GM23248 (cell line): ENCODE measurements at places on chromosomes 7 and 10. TPM values are rescaled to one million over a fixed set of nuclear protein-coding genes. Genes with fewer than 3 reads are reported as not detected.
A peak's percentile ranks its signal among the peaks of the same experiment; 100 is the strongest.

- DNase-seq, result no peak
- no peak overlapping the region for H3K4me3 ChIP-seq
- no peaks in the 10 kb centered on the region for H3K4me1 ChIP-seq
Observed at GRCh38 chr7:121914676-121915279, 41.8 kb downstream of the PTPRZ1 start.

DNA sequence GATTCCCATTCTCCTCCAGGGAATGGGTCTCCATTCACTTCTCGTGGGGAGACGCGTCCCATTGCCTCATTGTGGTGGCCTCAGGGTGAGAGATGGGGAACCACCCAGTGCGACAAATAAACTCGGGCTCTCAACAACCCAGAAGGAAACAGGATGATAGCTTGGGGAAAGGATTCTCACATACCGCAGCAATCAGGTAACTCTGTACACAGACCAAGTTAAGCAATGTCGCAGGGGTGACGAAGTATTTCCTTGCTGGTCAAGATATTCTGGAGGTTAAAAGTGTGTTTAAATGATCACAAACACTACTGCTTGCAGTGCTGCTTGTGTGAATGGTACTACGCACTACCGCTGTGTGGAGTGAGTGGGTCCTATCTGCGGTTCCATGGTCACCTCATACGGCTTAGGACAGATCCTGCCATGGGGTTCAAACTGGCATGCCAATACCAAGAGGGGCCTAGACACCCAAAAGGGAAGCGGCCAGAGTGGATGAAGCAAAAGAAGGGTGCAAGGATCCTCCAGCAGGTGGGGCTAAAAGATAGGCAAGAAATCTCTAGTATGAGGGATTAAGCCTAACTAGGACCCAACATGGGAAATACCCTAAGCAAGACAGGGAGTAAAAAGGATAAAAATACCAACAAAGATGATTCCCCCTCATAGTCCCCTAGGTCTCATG is 143.8 kb upstream of the TMEM106B start:
- H3K27me3 ChIP-seq, result no peaks in the 10 kb centered on the region
- no peak overlapping the region for H3K27ac ChIP-seq
- no peak overlapping the region for H3K4me3 ChIP-seq
- H3K4me1 ChIP-seq, result no peaks in the 10 kb centered on the region
- H3K36me3 ChIP-seq, result no peaks in the 10 kb centered on the region

- peak; percentile 97 for DNase-seq
- no peaks in the 10 kb centered on the region for H3K36me3 ChIP-seq
- peak overlapping the region; percentile 97 for H3K27ac ChIP-seq
- no peaks in the 10 kb centered on the region for H3K27me3 ChIP-seq
- H3K4me3 ChIP-seq, result peak overlapping the region; percentile 32
Observed at GRCh38 chr7:134613623-134614347, 32.9 kb upstream of the BPGM start.

Gene CTNNA3
- not detected in 2 replicates for polyA plus RNA-seq

- H3K36me3 ChIP-seq, result no peaks in the 10 kb centered on the region
- peak; percentile 69 for DNase-seq
Observed at GRCh38 chr10:71999360-72000072, 35.3 kb downstream of the CHST3 start.

Gene OR2A7
- polyA plus RNA-seq, result 0.22 and 0.26 TPM in 2 replicates

- H3K4me1 ChIP-seq, result no peaks in the 10 kb centered on the region
- no peak for DNase-seq
- H3K27me3 ChIP-seq, result no peaks in the 10 kb centered on the region
- no peak overlapping the region for H3K27ac ChIP-seq
- no peak overlapping the region for H3K4me3 ChIP-seq
Observed at GRCh38 chr10:89601728-89602361, 43.2 kb downstream of the PANK1 start.

GRCh38 chr10:28248092-28248491 is 54.8 kb downstream of the MPP7 start:
- H3K4me3 ChIP-seq, result no peak overlapping the region
- DNase-seq, result peak; percentile 33

Gene PCLO
- polyA plus RNA-seq, result 0.04 TPM in 1 of 2 replicates, not detected in the other

Gene CCDC146
- polyA plus RNA-seq, result 0.78 and 0.87 TPM in 2 replicates

GRCh38 chr10:98582363-98582762 is 135.6 kb upstream of the HPS1 start:
- H3K4me3 ChIP-seq, result no peak overlapping the region
- H3K27me3 ChIP-seq, result no peaks in the 10 kb centered on the region
- no peak overlapping the region for H3K27ac ChIP-seq
- H3K4me1 ChIP-seq, result no peaks in the 10 kb centered on the region
- DNase-seq, result no peak
- H3K36me3 ChIP-seq, result no peaks in the 10 kb centered on the region

Gene OTUD1
- 2.1 and 2.9 TPM in 2 replicates for polyA plus RNA-seq

DNA sequence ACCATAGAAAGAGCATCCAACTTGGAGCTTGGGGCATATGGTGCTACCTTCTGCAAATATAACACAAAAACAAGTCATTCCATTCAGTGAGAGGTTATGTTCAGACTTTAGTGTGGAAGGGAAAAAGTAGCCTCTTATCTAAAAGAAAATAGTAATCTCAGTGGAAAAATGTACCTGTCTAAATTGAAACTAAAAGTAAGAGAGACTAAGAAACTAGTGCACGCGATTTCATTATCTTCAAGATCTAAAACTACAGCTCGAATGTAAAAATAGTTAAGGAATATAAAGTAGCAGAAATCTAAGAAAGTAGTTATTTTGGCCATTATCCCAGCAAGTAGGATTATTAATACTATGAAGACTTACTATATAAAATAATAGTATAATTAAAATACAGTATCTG is 233.0 kb upstream of the PPP1R3A start:
- H3K4me3 ChIP-seq, result no peak overlapping the region
- no peak for DNase-seq
- no peak overlapping the region for H3K27ac ChIP-seq

Gene GPR146
- polyA plus RNA-seq, result 4.3 and 5.1 TPM in 2 replicates

Gene CASTOR2
- polyA plus RNA-seq, result 0.70 and 2.9 TPM in 2 replicates

Gene SP8
- polyA plus RNA-seq, result not detected in 2 replicates

Gene GPR85
- polyA plus RNA-seq, result 1.3 and 1.8 TPM in 2 replicates

DNA sequence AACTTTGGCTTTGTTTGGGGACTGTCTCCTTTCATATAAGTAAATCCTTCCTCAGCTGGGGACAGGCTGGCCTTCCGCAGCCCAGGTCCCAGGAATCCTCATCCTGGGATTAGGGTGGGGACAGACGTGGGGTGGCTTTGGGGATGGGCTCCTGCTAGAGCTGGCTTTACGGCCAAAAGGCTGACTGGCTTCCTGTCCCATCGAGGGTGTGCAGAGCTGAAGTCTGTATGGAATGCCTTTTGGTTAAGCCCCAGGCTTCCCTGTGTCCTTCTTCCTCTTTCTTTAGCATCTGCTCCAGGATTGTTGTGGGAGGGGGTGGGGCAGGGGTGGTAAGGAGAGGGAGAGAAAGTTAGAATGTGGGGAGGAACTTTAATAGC is 59.4 kb upstream of the AQP1 start:
- H3K27me3 ChIP-seq, result no peaks in the 10 kb centered on the region
- DNase-seq, result peak; percentile 44
- H3K27ac ChIP-seq, result peak overlapping the region; percentile 56
- H3K4me1 ChIP-seq, result peaks cover 15% of the 10 kb centered on the region
- H3K36me3 ChIP-seq, result no peaks in the 10 kb centered on the region

DNA sequence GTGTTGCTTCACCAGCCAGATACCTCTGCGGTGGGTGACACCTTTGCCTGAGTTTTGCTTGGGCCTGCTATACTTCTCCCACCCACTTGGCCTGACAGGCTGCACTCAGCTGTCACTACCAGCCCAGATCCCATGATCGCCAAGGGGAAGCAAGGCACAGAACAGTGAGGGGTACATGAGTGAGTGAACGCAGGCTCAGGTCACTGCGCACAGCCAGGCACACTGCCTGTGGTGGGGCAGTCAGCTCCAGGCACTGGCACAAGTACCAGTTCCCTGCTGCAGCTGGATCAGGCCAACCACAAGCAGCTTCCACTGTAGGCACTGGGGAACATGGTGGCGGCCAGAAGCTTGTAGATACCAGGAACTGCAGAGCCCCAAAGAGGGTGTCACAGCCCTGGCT is 441.9 kb upstream of the GRM3 start:
- no peak overlapping the region for H3K27ac ChIP-seq
- DNase-seq, result no peak
- no peaks in the 10 kb centered on the region for H3K27me3 ChIP-seq
- no peaks in the 10 kb centered on the region for H3K36me3 ChIP-seq
- no peaks in the 10 kb centered on the region for H3K4me1 ChIP-seq

- no peaks in the 10 kb centered on the region for H3K36me3 ChIP-seq
- DNase-seq, result peak; percentile 14
- no peak overlapping the region for H3K4me3 ChIP-seq
- H3K27me3 ChIP-seq, result no peaks in the 10 kb centered on the region
Observed at GRCh38 chr10:43707770-43708169, 59.1 kb upstream of the ZNF32 start.

GRCh38 chr7:2923886-2924574 is 79.9 kb upstream of the GNA12 start:
- no peaks in the 10 kb centered on the region for H3K4me1 ChIP-seq
- no peaks in the 10 kb centered on the region for H3K36me3 ChIP-seq
- H3K27ac ChIP-seq, result no peak overlapping the region
- peaks cover 11% of the 10 kb centered on the region; the same call in 1 of the 2 replicates for H3K27me3 ChIP-seq
- H3K4me3 ChIP-seq, result no peak overlapping the region

Gene NAT16
- not detected in 2 replicates for polyA plus RNA-seq

DNA sequence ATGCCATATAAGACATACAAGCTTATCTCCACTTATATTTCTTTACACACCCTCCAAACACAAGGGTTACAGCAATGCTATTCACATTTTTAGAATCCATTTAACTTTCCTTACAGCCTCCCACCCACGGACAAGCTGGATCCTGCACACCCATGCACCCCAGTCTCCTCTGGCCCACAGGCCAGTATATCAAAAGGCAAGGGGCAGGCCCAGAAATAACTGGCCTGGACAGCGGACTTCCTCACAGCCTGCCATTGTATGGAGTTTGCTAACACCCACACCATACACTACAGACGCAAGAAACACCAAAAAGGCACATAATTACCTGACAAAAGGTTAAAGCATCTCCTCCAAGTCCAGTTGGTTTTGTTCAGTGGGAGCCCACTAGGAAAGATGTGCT is 12.0 kb downstream of the HOXA4 start:
- DNase-seq, result no peak
- no peaks in the 10 kb centered on the region for H3K27me3 ChIP-seq
- H3K4me1 ChIP-seq, result no peaks in the 10 kb centered on the region

DNA sequence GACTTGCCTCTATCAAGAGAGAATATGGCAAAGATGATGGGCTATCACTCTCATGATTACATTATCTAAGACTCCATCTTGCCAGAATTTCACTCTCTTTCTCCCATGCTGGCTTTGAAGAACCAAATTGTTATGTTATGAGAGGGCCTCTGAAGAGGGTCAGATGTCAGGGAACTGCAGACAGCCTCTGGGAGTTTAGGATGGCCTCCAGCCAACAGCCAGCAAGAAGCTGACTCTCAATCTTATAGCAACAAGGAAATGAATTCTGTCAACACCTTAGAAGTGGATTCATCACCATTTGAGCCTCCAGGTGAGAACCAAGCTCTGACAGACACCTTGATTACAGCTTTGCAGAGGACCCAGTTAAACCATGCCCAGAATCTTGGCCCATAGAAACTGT is 33.6 kb downstream of the ZNF22 start:
- H3K4me1 ChIP-seq, result no peaks in the 10 kb centered on the region
- no peak overlapping the region for H3K27ac ChIP-seq
- no peaks in the 10 kb centered on the region for H3K27me3 ChIP-seq
- no peak for DNase-seq

GRCh38 chr10:49189422-49189821 is 1.2 kb upstream of the TMEM273 start:
- DNase-seq, result no peak
- peaks cover 4% of the 10 kb centered on the region; the same call in 1 of the 2 replicates for H3K27me3 ChIP-seq
- H3K4me1 ChIP-seq, result no peaks in the 10 kb centered on the region
- no peak overlapping the region for H3K4me3 ChIP-seq
- H3K36me3 ChIP-seq, result no peaks in the 10 kb centered on the region

Gene ZNF804B
- polyA plus RNA-seq, result not detected in 2 replicates

DNA sequence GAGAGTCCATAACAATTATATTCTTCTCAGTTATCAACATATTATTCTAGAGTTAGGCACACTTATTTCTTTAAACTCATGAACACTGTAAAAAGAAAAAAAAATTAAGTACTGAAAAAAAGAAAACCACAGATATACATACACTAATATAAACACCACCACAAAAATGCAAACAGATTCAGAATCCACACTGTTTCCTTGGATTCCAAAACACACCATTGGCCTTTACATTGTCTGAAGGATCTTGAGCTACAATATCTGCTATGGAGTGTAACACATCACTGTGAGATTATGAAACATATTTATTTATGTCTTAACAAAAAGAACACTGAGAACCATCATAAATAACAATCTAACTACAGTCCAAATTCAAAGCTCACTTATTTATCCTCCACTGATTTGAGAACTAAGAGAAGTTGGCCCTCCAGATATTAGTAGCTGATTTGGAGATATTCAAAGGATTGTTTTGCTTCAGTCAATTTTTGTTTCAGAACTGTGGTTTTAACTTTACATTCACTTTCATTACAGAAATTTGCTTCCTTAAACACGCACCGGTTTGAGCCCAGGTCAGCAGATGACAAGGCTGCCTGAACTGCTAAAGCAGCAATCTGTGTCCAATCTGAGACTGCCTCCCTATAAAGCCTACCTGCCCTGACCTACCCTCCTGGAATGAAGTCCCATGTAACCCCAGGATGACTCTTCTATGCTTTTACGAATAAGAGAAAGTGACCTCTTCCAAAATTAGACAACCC is 47.0 kb upstream of the CDK1 start:
- H3K4me1 ChIP-seq, result no peaks in the 10 kb centered on the region
- H3K27me3 ChIP-seq, result peaks cover 70% of the 10 kb centered on the region
- no peak for DNase-seq
- H3K36me3 ChIP-seq, result no peaks in the 10 kb centered on the region
- no peak overlapping the region for H3K4me3 ChIP-seq

DNA sequence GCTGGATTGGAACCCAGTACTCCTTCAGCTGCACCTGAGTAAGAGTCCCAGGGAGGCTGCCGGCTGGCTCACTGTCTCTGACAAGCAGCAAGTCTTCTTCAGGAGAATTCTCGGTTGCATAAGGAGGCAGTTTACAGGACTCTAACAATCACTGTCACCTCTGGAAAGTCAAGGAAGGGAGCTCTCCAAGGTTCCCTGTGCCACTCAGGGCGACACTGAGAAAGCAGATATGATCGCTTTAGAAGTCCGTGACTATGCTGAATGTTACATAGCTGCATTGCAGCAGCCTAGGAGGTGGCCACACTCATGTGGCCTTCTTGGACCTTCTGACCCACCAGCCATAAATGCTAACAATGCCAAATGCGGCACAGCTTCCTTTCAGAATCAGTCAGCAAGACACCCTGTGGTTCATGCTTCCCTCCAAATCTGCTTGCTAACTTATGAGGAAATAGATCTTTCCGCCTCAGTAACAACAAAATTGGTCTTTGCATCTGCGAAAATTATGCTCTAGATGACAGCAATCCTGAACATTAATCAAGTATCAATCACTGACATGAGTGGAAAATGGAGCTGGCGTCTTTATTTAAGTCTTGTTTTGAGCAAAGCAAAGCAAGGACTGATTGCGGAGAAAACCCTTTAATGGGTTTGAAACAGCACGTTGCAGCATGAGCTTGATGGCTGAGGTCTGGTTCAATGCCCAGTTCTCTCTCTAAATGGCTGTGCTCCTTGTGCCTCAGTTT is 132.9 kb downstream of the ATXN7L1 start:
- H3K4me1 ChIP-seq, result no peaks in the 10 kb centered on the region
- no peaks in the 10 kb centered on the region for H3K36me3 ChIP-seq
- no peak for DNase-seq
- no peak overlapping the region for H3K27ac ChIP-seq
